ENCODE measurements at places on chromosomes 2 and 18. TPM values are rescaled to one million over a fixed set of nuclear protein-coding genes. Genes with fewer than 3 reads are reported as not detected.

- H3K27ac ChIP-seq, result peak overlapping the region; percentile 9
- H3K4me1 ChIP-seq, result peaks cover 11% of the 10 kb centered on the region
- no peak overlapping the region for H3K4me3 ChIP-seq
- H3K27me3 ChIP-seq, result no peaks in the 10 kb centered on the region
- DNase-seq, result no peak
- no peaks in the 10 kb centered on the region for H3K36me3 ChIP-seq
Observed at GRCh38 chr18:76657911-76658470, 162.9 kb upstream of the ZNF516 start.

DNA sequence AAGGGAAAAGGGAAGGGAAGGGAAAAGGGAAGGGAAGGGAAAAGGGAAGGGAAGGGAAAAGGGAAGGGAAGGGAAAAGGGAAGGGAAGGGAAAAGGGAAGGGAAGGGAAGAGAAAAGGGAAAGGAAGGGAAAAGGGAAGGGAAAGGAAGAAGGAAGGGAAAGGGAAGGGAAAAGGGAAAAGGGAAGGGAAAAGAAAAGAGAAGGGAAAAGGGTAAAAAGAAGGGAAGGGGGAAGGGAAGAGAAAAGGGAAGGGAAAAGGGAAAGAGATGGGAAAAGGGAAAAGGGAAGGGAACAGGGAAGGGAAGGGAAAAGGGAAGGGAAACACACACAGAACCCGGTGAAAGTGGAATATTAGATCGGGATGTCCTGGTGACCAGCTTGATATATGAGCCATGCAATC is 40.8 kb downstream of the EIPR1 start:
- DNase-seq, result no peak
- no peaks in the 10 kb centered on the region for H3K4me1 ChIP-seq

GRCh38 chr2:166376488-166376828 is 714 bp upstream of the SCN9A start:
- H3K27ac ChIP-seq, result peak overlapping the region; percentile 59
- H3K4me1 ChIP-seq, result no peaks in the 10 kb centered on the region
- peaks cover 5% of the 10 kb centered on the region for H3K27me3 ChIP-seq

Gene VIT
- 1.5 TPM for polyA plus RNA-seq

Gene ERMN
- polyA plus RNA-seq, result 0.64 TPM

Data from hepatocyte (in vitro differentiated cells).